Placental epithelial cell (primary cell): ENCODE measurements at places on chromosomes 12 and 14. TPM values are rescaled to one million over a fixed set of nuclear protein-coding genes. Genes with fewer than 3 reads are reported as not detected.

The GALNT9 gene
- not detected in 2 replicates for total RNA-seq

The KRT6C gene
- 6.3 and 9.3 TPM in 2 replicates for total RNA-seq

The ARHGEF40 gene
- 47.2 and 59.7 TPM in 2 replicates for total RNA-seq

The CHD8 gene
- 73.8 and 78.4 TPM in 2 replicates for total RNA-seq

The IFNG-AS1 gene
- not detected in 2 replicates for total RNA-seq

The RPL10L gene
- total RNA-seq, result not detected in 2 replicates

The KCNK10 gene
- not detected in 2 replicates for total RNA-seq

The ST8SIA1 gene
- total RNA-seq, result not detected in 2 replicates

The TDRD9 gene
- 6.5 and 6.7 TPM in 2 replicates for total RNA-seq

The BEGAIN gene
- 1.4 and 1.6 TPM in 2 replicates for total RNA-seq

The DPPA3 gene
- not detected in 2 replicates for total RNA-seq

The MYO1H gene
- total RNA-seq, result 0.76 and 1.2 TPM in 2 replicates

The PPM1H gene
- under 0.01 and 1.3 TPM in 2 replicates for total RNA-seq

The C3AR1 gene
- total RNA-seq, result not detected in 2 replicates

The TRHDE gene
- 1.7 and 2.0 TPM in 2 replicates for total RNA-seq

The TBX3 gene
- total RNA-seq, result 1.2 and 2.1 TPM in 2 replicates

The CCDC196 gene
- total RNA-seq, result not detected in 2 replicates

The VRTN gene
- total RNA-seq, result not detected in 2 replicates

The IRAK3 gene
- total RNA-seq, result 0.22 and 1.2 TPM in 2 replicates

The RHOJ gene
- total RNA-seq, result 0.39 and 0.76 TPM in 2 replicates

The PPFIA2 gene
- total RNA-seq, result not detected in 2 replicates

The ANKRD33 gene
- not detected in 2 replicates for total RNA-seq

The C14orf180 gene
- not detected in 2 replicates for total RNA-seq

The RACGAP1 gene
- 27.9 and 39.0 TPM in 2 replicates for total RNA-seq

The SRRM4 gene
- under 0.01 TPM in 2 replicates for total RNA-seq

The TEAD4 gene
- total RNA-seq, result 4.7 and 16.2 TPM in 2 replicates

The GON7 gene
- total RNA-seq, result 7.9 and 11.1 TPM in 2 replicates

The GTF2A1 gene
- total RNA-seq, result 15.7 and 28.6 TPM in 2 replicates

The CIDEB gene
- 9.0 and 11.0 TPM in 2 replicates for total RNA-seq

The PTPRR gene
- 0.87 TPM in 1 of 2 replicates, not detected in the other for total RNA-seq

The YY1 gene
- total RNA-seq, result 47.1 and 52.8 TPM in 2 replicates

The SERPINA10 gene
- total RNA-seq, result not detected in 2 replicates

The IL25 gene
- not detected in 2 replicates for total RNA-seq

The FGD6 gene
- total RNA-seq, result 30.2 and 40.7 TPM in 2 replicates

The LTB4R2 gene
- 6.3 and 6.8 TPM in 2 replicates for total RNA-seq

The MYF5 gene
- total RNA-seq, result not detected in 2 replicates

The SUPT16H gene
- 55.2 and 55.4 TPM in 2 replicates for total RNA-seq
